ENCODE measurements at places on chromosomes 2 and 18.

GRCh38 chr2:100782380-100782878, 37.5 kb upstream of the NPAS2 start:
- DNase-seq = no peak

- DNase-seq = no peak
These were observed 12.0 kb upstream of the TFPI start for GRCh38 chr2:187566266-187566665.

DNA sequence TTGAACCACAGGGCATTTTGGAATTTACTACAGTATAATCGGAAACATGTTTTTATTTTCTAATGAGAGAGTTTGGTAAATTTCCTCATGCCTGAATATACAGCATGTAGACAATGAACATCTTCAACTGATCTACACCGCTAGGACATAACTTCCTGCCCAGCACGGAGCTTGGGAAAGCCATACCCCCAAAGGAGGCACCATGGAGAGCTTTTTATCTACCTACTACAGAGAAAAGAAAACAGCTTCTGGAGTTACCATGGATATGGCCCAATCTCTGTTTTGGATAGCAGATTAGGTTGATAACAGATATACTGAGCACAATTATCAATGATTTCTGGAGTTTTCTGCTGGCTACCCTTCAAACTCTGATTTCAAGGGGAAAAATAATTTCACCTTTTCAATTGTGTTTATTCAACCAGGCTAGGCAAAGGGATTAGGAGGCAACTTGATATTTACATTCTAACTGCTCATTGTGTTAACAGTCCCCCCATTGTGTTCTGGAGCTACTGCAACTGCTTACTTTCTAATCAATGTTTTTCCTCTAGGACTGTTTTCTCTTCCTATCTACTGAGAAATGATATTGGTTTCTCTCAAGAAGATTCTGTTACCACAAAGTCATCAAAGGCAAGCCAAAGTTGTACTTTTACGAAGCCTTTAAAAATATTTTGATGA, 123.0 kb upstream of the ARHGAP28 start:
- DNase-seq = no peak

DNA sequence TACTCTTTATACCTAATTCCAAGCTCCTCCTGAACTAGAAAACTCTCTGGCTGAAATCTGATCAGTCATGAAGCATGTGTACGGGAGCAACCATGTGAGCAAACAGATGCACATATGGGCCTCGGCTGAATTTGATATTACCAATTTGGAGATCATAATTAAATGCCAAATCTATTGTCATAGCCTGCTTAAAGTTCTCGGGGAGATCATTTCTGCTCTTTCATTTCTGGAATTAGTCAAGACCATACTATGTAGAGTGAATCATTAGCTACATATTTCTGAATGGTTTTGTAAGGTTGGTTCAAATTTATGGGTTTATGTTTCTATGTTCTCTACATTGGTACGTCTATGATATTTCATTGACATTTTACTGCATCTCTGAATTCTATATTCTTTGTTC, 205.5 kb downstream of the UBE2E3 start:
- no peak for DNase-seq

- DNase-seq = no peak
These were observed 24.7 kb downstream of the PAPOLG start for GRCh38 chr2:60780721-60781120.

- DNase-seq = no peak
These were observed at the start of gene NGEF for GRCh38 chr2:233013027-233013461. NGEF (minus strand) TSS chr2:233013256; CDS start chr2:232974890, 38,366 bp downstream.

DNA sequence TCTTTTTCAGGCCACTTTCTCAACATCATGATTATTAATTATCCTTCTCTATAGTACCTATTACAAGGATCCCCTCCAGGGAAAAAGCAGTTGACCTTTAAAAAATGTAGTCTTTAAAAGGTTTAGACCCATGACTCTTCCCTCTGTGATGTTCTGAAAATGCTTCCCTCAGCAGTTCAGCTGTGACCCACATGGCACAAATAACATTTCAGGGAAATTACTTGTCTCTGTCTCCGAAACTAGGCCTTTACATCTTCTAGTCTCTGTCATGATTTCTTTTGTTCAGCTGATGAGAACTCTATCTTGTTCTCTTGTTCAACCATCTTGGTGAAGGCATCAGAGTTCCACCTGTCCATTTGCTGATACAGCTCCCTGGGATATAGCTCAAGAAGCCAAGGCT, 28.3 kb downstream of the LGALSL start:
- no peak for DNase-seq

DNA sequence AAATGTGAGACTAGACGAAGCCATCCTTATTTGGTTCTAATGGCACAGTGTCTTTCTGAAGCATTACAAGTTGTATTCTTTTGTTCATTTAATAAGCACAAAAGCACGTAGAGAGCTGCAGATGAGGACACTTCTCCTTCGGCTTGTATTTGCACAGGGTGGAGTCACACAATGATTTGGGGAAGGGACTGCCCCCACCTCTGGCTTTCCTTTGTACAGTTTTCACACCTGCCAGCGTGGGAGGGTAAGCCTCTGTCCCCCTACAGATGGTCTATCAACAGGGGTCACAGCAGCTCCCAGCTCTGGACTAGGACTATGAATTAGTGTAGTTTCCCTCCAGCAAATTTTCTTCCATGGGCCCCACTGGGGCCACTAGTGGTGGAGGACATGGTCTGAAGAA, 108.2 kb upstream of the KLHL14 start:
- no peak for DNase-seq

GRCh38 chr2:42897358-42897757, 105.0 kb upstream of the HAAO start:
- no peak for DNase-seq

DNA sequence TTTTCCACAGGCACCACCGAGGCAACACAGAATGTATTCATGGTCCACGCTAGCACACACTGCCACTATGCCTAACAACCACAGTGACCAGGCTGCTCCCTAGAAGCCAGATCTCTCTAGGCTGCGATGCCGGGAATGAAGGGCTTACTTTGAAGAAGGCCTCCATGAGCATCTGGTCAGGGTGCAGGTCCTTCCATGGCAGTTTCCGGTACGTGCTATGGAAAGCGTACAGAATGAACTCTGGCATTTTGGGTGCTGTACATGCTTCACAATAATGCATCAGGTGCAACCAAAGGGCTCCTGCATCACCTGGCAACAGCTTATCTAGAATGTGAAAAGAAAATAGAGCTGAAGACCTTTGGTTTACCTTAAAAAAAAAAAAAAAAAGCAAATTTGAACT, 44.9 kb downstream of the SIGLEC15 start:
- no peak for DNase-seq
